COR-L47 (cell line): ENCODE measurements at places on chromosomes 13 and 19.

GRCh38 chr13:42800109-42800643 is 18.8 kb downstream of the FAM216B start:
- no peak for DNase-seq

DNA sequence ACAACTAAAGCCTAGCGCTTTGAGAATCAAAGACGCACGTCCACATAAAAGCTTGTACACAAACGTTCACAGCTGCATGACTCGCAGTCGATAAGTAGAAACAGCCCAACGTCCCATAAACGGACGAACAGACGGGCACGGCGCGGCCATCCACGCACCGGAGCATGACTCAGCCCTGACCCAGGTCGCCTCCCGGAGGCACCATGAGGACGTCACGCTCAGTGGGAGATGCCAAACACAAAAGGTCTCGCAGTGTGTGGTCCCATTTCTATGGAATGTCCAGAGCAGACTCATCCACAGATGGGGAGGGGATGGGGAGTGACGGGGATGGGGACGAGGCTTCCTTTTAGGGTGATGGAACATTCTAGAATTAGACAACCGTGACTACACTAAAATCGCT is 9.4 kb downstream of the POLRMT start:
- no peak for DNase-seq

GRCh38 chr19:18776288-18776594 is 14.9 kb downstream of the COMP start:
- no peak for DNase-seq

GRCh38 chr19:7654401-7654800 is 14.4 kb upstream of the RETN start:
- no peak for DNase-seq
